Esophagus muscularis mucosa (tissue), 4 donors: ENCODE measurements at places on chromosomes 7 and 10. TPM values are rescaled to one million over a fixed set of nuclear protein-coding genes. Genes with fewer than 3 reads are reported as not detected.

GRCh38 chr7:1948887-1949680, 279.0 kb downstream of the ELFN1 start:
- no peak for DNase-seq

GRCh38 chr10:2618690-2619089, 448.7 kb upstream of the PFKP start:
- no peak for DNase-seq

GRCh38 chr7:141409219-141409618, 142.0 kb upstream of the AGK start:
- no peak for DNase-seq

- no peak for DNase-seq
Observed at GRCh38 chr10:77795426-77796055, 131.0 kb downstream of the DLG5 start.

Gene IFIT1B
- total RNA-seq: 0.33 TPM

DNA sequence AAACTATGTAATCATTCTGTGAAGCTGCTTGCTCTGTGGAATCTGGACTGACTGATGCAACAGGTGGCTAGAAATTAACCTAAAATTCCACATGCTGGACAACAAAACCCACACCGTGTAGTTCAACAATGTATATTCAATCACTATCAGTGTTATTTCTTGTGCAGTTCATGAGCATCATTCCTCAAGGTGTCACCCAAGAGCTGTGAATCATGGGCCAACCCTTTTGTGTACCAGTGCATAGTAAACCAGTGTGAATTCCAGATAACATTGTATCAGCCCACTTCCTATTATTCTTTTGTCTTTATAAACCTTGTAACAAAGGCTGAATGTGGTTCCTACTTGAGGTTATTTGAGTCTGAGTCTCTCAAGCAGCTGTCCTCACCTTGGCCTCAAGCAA, 905.2 kb upstream of the ZNF722 start:
- peak; percentile 75 for DNase-seq

Gene AKR1C3
- 16.6 TPM for total RNA-seq

- no peak for DNase-seq
Observed at GRCh38 chr10:51246156-51246555, 171.9 kb downstream of the PRKG1 start.

DNA sequence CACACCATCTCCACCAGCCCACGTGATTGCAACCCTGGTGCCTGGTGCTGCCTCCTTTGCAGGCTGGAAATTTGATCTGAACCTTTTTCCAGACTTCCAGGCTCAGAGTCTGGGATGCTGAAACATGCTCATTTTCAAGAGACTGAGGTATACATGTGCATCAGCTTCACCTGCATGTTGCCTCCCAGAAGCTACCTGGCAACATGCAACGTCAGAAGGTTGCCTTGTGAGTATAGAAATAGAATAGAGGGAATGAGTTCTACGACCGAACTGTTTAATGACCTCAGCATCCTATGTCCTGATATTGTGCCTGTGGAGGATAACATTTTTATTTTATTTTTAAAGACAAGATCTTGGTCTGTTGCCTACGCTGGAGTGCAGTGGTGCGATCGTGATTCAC, 1.9 kb upstream of the ZNF212 start:
- DNase-seq: no peak

DNA sequence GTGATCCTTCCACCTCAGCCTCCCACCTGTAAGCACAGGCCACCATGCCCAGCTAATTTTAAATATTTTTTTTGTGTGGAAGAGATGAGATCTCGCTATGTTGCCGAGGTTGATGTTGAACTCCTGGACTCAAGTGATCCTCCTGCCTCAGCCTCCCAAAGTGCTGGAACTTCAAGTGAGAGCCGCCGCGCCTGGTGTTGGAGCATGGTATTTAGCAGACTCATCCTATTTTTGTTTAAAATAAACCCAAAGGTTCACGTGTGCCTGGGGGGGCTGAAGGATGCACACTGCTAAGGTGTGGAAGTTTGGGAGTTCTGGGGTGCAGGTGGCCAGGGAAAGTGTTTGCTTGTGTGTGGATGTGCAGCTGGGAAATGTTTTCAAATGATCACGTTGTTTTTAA, 18.1 kb downstream of the PDGFA start:
- DNase-seq: no peak

Gene GRM8
- total RNA-seq: 0.11 TPM

DNA sequence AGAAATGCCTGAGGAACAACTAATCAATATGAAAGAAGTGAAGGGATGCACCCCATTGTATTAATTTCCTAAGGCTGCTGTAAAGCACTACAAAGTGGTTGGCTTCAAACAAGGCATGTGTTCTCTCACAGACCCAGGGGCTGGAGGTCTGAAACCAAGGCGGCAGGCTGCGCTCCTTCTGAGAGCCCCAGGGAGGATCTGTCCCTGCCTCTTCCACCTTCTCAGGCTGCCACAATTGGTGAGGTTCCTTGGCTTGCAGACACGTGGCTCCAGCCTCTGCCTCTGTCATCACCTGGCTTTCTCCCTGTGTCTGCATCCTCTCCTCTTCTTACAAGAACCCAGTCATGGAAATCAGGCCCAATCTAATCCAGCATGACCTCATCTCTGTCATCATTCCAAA, 110.1 kb downstream of the TNS3 start:
- no peak for DNase-seq

- no peak for DNase-seq
Observed at GRCh38 chr7:25967278-25968204, 184.5 kb upstream of the NFE2L3 start.

DNA sequence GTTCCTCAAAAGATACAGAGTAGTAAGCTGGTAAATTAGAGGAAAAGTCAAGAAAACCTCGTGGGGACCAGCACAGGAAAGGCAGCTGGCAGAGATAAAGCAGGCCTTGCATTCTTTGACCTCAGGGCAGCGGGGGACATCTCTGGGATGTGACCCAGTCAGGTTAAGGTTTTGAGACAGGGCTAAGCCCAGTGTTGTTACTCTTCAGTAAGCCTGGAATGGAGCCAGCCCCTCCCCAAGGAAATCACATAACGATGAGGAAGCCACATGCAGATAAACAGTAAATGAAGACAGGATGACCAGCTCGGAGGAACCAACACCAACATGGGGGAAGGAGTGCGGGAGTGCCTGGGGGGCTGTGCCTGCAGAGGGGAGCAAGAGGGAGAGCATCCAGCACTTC, 99.6 kb downstream of the JAZF1 start:
- DNase-seq: no peak

DNA sequence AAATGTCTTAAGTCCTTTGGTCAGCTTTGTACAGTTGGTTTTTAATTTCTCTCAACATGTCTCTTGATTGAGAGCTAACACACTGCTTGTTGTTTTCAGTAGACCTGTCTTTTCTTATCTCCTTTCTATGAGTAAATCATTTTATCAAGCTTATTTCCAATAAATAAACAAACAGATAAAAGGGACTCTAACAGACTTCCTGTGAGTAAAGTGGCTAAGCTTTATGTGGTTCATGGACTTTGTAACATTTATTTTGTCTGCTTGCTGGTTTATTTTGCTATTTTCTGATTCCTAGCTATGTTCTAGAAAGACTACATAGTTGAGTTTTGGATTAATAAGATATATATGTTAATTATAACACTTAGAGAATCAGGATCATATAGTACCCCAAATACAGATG, 27.1 kb downstream of the OR9A2 start:
- DNase-seq: no peak

Gene STK31
- 0.66 TPM for total RNA-seq
